ENCODE measurements at places on chromosomes 1 and 21. TPM values are rescaled to one million over a fixed set of nuclear protein-coding genes. Genes with fewer than 3 reads are reported as not detected.

S1PR1 gene
- 11.0 TPM for total RNA-seq

MPL gene
- not detected for total RNA-seq

RFX5 gene
- total RNA-seq: 29.6 TPM

LRRN2 gene
- under 0.01 TPM for total RNA-seq

OR1C1 gene
- not detected for total RNA-seq

C1orf94 gene
- total RNA-seq: 0.12 TPM

FAAP20 gene
- 16.7 TPM for total RNA-seq

TSSK3 gene
- total RNA-seq: 5.1 TPM

HSPB7 gene
- total RNA-seq: 2.3 TPM

SLC9C2 gene
- total RNA-seq: not detected

MRPL24 gene
- total RNA-seq: 49.0 TPM

DPT gene
- total RNA-seq: not detected

FAM131C gene
- 0.33 TPM for total RNA-seq

ALPL gene
- 4.2 TPM for total RNA-seq

CCDC181 gene
- total RNA-seq: 2.0 TPM

SPRR1A gene
- not detected for total RNA-seq

TFF1 gene
- total RNA-seq: not detected

FAF1 gene
- total RNA-seq: 54.6 TPM

TRMT13 gene
- total RNA-seq: 19.8 TPM

All from uterine smooth muscle cell (primary cell).